ENCODE measurements at places on chromosomes 7 and 10.

DNA sequence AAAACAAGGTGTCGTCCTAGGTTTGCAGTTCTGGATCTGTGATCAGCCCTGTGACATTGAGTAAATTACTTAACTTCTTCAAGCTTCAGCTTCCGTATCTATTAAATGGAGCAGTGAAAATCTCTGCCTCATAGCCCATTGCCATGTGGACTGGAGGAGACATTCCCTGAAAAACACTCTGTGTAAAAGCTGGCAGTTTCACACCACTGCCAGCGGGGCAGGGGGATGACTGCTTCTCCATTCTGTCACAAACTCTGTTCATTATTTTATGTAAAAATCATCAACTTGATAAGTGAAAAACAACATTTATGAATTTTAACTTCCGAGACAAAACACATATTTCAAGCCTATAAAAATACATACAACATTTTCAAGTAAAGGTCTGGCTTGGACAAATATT, 234.7 kb downstream of the BMPER start:
- DNase-seq: no peak

- no peak for DNase-seq
Measured at GRCh38 chr7:118350260-118350659, 125.8 kb downstream of the ANKRD7 start.

GRCh38 chr10:133251388-133252222, 13.9 kb downstream of the VENTX start:
- no peak for DNase-seq

DNA sequence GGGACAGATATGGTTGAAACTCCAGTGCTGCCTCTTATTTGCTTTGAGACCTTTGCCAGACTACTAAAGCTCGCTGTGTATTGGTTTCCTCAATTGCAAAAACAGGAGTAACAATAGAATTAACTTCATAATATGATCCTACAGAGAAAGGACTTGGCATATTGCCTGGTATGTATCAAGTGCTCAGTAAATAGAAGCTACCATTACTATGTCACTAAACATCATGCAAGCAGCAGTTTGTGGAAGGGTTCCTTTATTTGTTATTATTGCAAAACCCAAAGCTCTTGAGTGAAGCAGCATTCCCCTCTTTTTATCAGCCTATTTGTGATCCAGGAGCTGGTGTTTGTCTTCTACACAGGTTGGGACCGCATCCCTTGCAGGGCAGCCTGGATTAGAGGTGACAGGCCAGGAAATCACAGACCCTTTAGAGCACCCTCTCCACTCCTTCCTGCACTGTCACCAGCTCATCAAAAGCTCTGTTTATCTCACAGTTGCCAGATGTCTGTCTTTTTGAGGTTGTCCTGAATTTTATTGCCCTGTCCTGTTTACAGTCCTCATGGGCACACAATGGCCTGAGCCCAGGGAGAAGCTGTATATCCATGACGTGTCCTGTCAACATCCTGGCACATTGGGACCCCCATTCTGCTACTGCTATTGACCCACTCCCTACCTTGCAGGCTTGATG, 121.5 kb downstream of the SNX10 start:
- no peak for DNase-seq

GRCh38 chr10:127358337-127358736, 161.9 kb upstream of the INSYN2A start:
- no peak for DNase-seq

DNA sequence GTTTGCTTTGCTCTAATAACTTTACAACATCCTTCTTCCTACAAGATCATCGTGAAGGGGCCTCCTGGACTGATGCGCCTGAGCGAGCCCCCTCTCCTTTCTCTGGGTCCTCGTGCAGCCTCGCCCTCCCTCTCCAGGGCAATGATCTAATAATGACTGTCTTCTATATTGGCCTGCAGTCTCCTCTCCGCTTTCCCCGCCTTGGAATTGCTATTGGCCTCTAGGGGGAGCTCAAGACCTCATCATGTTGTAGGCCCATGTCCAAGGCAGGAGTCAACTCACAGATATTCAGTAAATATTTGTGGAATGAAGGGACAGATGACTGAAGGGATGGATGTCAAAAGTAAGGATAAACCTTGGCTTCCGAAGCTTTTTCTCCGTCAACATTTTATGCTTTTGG, 1180.3 kb downstream of the TYW1 start:
- DNase-seq: no peak

DNA sequence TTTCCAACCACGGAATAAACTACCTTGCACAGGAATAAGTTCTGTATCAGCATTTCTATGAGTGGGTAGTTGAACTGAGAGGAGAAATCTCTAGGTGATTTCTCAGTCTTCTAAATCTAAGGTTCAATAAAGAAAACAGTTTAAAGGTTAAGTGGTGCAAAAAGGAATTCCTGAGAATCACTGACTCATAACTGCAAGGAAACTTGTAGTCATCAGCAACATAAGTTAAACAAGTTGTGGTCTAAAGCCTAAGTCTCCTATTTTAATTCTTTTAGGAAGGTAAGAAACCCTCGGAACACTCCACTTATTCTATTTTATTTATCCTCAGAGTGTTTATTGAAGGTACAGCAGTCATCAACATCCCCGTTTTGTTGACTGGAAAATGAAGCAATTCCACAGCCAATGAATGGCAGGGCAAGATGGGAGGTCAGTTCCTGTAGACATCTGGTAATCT, 92.4 kb upstream of the PIK3CG start:
- no peak for DNase-seq

- DNase-seq: no peak
Measured at GRCh38 chr10:11018855-11019631, 1.4 kb downstream of the CELF2 start.

- no peak for DNase-seq
Measured at GRCh38 chr7:23969443-23969842, 259.4 kb downstream of the STK31 start.

DNA sequence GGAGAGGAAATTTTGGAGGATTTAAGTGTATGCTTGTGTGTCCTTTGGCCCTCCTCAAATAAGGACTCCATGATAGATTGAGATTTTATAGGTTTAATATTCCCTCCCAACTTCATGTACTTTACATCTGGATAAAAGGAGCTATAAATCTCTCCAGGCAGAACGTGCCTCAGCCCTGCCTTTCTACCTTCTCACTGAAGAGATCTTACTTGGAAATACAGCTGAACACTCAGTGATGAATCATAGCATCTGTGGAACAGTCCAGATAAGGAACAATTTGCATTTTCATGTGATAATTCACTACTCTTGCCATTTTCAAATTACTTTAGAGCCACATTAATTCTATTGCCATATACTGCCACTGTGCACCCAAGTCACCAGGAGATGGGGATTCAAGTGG, 364.6 kb upstream of the PODXL start:
- DNase-seq: no peak

GRCh38 chr7:132793474-132793873, 217.2 kb upstream of the PLXNA4 start:
- DNase-seq: no peak

Data from CD4-positive, alpha-beta T cell treated with Interleukin-2 at 100 ng/mL for 4 hours (primary cell).